ENCODE measurements at places on chromosomes 1 and 21. TPM values are rescaled to one million over a fixed set of nuclear protein-coding genes. Genes with fewer than 3 reads are reported as not detected.

FOXO6 gene
- not detected for total RNA-seq

BSND gene
- total RNA-seq: 0.12 TPM

DNAI4 gene
- total RNA-seq: 3.0 TPM

TSACC gene
- total RNA-seq: 0.76 TPM

HCRTR1 gene
- not detected for total RNA-seq

MAN1C1 gene
- 15.3 TPM for total RNA-seq

FALEC gene
- total RNA-seq: 0.66 TPM

S100A10 gene
- total RNA-seq: 49.2 TPM

FCRL5 gene
- not detected for total RNA-seq

C1orf21 gene
- total RNA-seq: 2.2 TPM

PLEKHN1 gene
- 1.9 TPM for total RNA-seq

OVAAL gene
- not detected for total RNA-seq

OR10K2 gene
- total RNA-seq: not detected

CCDC30 gene
- 2.3 TPM for total RNA-seq

KRTAP13-2 gene
- not detected for total RNA-seq

TFF3 gene
- not detected for total RNA-seq

HSD3B1 gene
- total RNA-seq: not detected

BOLA1 gene
- 19.4 TPM for total RNA-seq

ADAMTS5 gene
- not detected for total RNA-seq

DNA sequence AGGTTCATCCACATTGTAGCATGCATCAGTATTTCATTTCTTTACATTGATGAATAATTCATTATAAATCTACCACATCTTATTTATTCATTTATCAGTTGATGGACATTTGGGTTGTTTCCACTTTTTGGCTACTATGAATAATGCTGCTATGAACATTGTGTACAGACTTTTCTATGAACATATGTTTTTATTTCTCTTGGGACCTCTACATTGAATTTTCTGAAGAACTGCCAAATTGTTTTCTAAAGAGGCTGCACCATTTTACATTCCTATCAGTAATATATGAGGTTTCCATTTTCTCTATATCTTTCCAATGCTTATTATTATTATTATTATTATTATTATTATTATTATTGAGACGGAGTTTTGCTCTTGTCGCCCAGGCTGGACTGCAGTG, 81.3 kb upstream of the SELENON start:
- DNase-seq: no peak

- DNase-seq: no peak
These were observed 12.6 kb downstream of the KIAA0040 start for GRCh38 chr1:175179837-175180590.

DNA sequence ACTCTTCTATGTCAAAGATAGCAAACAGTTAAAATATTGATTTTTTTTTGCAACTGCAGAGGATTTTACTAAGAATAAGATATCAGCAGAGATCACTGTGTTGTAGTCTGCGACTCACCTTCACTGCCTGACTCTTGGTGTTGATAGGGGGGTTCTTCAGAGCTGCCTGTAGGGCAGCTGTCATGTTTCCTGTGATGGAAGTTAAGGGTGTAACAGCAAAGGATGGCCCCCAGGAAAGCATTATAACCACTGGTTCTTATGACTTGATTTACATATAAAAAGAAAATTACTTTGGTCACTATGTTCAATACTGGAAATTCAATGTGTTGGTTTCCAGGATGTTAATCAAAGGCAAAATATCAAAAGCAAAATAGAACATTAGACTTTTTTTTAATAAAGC, 2.6 kb downstream of the ARPC5 start:
- DNase-seq: no peak

GRCh38 chr1:39524171-39524570, 32.7 kb downstream of the BMP8A start:
- DNase-seq: no peak

- no peak for DNase-seq
These were observed 77.4 kb downstream of the RUNX1 start for GRCh38 chr21:34971656-34972055.

GRCh38 chr21:28487455-28488070, 505.1 kb downstream of the LTN1 start:
- no peak for DNase-seq

DNA sequence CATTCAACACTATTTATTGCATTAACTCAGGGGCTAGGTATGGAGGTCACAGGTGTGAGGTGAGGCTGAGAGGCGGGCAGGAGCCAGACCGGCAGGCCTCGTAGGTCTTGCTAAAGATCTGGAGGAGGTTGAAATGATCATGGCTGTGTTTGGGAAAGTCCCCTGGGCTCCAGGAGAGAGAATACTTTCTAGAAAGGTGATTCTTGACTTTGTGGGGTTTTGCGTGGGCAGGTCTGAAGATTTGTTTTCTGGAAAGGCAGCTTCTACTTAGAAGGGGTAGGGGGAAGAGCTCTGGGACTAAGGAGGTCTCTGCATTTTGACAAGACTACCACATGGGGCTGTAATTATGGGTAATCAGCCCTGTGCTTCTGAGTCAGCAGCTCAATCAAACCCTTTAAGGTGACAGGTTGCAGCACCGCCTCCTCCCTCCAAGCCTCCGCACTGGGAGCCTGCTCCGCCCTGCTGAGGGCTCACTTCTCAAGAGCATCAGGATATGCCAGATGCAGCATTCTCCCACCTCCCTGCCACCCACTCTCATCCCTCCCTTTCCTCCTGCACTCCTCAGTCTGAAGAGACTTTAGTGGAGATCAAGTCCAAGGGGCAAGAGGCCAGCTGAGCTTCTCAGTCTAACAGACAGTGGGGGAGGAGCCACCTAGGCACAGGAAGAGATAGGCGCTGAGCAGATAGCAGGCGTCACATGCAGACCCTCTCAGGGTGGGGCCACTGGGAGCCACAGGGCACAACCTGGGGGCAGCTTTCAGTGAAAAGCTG, 30.5 kb downstream of the SLC30A1 start:
- no peak for DNase-seq

DNA sequence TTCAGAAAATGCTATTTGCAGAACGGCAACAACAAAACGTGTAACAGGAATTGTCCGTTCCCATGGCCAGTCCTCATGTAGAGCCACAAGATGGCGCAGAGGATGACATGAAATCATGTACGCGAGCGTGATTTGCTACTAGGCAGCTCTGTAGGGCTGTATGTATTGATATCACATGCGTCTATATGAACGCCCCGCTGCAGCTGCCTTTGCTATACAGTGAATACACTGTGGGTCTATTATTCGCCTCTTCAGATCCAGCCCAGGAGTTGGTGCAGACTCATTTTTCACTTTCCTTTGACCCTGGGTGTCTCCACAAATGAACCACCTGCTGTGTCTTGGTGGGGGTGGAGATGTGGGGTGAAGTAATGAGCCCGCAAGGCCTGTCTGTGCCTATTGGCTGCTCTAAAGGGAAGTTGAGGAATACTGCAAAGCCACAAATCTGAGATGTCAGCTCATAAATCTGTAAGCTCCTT, 361.5 kb downstream of the KIF26B start:
- DNase-seq: no peak

- DNase-seq: no peak
These were observed 240.1 kb upstream of the NFIA start for GRCh38 chr1:60842304-60842703.

GRCh38 chr1:31583995-31584868, 7.9 kb downstream of the TINAGL1 start:
- peak; percentile 53 for DNase-seq

- DNase-seq: no peak
These were observed 204.9 kb upstream of the USP24 start for GRCh38 chr1:55420026-55420425.

GRCh38 chr21:45015469-45015860, 58.9 kb upstream of the ADARB1 start:
- no peak for DNase-seq

- DNase-seq: no peak
These were observed 2.1 kb upstream of the SELENON start for GRCh38 chr1:25797939-25798338.

GRCh38 chr1:192578144-192578909, 2.8 kb downstream of the RGS1 start:
- DNase-seq: no peak

DNA sequence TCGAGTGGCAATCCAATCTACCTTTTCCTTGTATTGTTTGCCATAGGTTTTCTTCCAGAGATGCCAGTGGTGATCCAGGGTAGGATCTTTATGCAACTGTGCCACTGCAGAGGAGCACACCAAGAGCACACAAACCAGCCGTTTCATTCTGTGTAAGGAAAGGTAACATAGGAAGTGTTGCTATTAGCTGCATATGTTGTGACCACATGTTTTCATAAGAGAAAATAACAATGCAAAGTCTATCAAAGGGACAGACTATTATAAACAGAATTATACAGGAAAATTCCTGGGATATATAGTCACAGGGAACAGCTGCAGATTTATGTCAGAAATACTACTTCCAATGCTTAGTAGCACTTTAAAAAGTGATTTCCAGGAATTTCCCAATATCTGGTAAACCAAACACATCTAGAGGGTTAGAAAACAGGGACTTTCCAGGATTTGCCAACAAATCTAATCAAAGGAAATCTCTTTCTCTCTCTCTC, 919 bp downstream of the CTSS start:
- DNase-seq: no peak

GRCh38 chr1:189349607-189350006, 1128.1 kb downstream of the BRINP3 start:
- DNase-seq: no peak

- no peak for DNase-seq
These were observed 10.5 kb downstream of the CDKN2C start for GRCh38 chr1:50980505-50980904.

GRCh38 chr1:96596226-96596922, 125.2 kb upstream of the PTBP2 start:
- no peak for DNase-seq

DNA sequence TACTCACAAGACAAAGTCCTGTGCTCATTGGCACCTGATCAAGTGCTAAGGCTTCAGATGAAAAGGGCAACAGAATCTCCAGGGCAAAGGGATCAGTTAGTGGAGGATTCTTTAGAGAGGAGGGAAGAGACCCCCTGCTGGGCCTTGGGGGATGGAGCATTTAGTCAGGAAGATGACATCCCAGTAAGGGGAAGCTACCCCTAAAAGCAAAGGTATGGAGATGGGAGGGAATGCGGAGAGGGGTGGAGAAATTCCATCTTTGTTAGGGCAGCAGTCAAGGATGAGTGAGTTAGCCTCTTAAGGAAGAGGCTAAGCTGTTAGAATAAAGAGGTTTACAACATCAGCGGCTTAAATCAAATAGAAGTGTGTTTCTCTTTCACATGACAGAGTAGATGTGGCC, 67.4 kb downstream of the ST6GALNAC3 start:
- DNase-seq: no peak

GRCh38 chr1:17742583-17742982, 12.6 kb upstream of the ACTL8 start:
- DNase-seq: no peak

GRCh38 chr1:19044975-19045831, 88.7 kb upstream of the IFFO2 start:
- no peak for DNase-seq

DNA sequence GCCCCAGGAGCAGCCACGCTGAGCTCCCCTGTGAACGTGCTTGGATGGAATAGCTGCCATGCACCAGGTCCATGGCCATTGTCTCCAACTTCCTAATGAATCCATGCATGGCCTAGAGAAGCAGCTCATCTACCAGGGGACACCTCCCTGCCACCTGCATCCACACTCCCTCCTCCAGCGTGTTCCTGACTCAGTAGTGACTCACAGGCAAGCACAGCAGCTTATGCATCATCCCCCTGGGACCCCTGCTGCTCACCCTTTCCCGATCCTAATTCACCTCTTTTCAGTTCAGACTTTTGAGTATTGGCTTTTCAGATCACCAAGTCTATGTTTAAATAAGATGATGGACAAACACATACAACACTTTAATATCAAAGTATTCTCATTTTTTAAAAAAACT, 39.9 kb upstream of the TADA1 start:
- no peak for DNase-seq

- DNase-seq: no peak
These were observed 65.0 kb upstream of the PRDX6 start for GRCh38 chr1:173411835-173412742.

DNA sequence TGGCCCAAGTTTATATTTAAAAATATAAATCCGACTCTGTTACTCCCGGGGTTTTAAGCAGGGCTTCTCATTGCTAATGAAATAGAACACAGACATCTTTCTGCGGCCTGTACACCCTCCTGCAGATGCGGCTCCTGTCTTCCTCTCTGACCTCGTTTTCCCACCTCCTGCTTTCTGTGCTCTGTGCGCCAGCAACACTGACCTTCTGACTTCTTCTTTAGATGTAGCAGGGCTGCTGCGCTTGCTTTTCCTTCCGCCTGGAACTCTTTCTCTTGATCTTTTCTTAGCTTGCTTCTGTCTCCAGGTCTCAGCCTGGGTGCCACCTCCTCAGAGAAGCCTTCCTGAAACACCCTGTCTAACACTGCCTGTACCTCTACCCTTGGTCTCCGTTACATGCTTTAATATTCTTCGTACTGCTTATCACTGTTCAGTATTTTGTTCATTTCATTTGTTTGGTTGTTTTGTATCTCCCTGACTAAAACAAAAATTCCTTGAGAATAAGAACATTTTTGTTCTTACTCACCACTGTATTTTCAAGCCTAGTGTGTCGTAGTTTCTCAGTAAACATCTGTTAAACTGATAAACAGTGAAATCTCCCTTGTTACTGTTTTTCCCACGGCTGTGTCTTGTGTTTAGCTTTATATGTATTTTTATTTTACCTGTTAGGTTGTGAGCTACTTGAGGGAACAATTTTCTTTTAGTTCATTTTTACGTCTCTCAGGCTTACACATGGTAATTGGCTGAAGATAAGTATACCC, 79.0 kb downstream of the ST3GAL3 start:
- DNase-seq: no peak

GRCh38 chr1:189212606-189213005, 1265.1 kb downstream of the BRINP3 start:
- no peak for DNase-seq

DNA sequence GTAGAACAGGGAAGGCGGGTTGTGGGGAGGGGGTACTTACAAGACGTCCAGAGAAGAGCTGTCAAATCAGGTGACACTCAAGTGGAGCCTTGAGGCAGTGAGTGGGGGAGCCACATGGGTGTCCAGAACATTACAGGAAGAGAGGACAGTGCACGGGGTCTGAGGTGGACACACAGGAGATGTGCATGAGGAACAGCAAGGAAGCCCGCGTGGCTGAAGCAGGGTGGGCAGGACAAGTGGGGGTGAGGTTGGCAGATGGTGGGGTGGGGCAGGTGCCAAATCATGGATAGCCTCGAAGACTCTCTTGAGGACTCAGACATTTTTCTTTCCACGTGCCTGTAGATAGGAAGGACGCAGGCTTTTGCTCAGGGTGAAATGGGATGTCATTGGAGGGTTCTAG, 921 bp downstream of the SMPDL3B start:
- no peak for DNase-seq

GRCh38 chr1:182599339-182599738, 4.8 kb downstream of the RGS16 start:
- DNase-seq: no peak

- DNase-seq: no peak
These were observed 61.3 kb downstream of the RAP1GAP start for GRCh38 chr1:21607549-21608529.

- DNase-seq: no peak
These were observed 18.3 kb upstream of the PPIE start for GRCh38 chr1:39720094-39720999.
